ENCODE measurements at places on chromosomes 11 and 22.

DNA sequence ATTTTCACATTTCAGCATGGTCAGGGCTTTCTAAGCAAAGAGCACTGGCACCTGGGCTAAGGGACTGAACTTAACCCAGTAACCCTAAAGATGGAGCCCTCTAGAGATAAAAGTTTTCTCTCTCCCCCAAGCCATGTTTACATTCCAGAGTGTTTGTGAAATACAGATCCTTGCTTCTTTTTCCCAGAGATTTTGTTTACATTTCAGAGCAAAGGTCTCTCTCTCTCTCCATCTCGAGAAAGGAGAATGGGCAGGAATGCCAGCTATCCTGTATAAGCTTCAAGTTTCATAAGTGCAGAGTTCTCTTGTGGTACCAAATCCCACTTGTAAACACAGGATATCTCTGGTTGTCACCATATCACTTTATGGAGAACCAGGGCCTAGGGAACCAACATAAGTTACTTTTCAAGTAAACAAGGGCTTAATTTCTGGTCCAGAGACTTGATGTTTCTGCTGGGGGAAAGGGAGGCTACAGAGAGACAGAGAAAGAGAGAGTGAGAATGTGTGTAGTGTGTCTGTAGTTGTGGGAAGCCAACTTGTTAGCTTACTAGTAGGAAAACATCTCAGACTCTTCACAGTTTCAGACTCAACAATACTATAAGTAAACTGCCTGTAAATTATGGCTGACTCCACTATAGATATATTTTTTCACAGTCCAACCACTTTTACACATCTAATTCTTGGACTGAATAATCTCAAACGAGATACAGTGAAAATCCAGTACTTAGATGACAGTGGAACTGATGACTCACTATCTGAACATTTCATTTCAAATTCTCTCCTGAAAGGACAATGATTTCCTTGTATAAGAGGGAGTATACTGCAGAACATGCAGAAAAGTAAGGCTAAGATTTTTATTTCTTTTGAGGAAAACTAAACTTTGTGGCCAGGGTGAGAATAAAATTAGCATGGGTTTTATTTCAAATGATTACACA lies 76.2 kb downstream of the ARHGAP32 start:
- DNase-seq: no peak

- peak; percentile 22 for DNase-seq
Measured at GRCh38 chr11:119320776-119321524, 4.0 kb upstream of the MCAM start.

- DNase-seq: no peak
Measured at GRCh38 chr11:100203789-100204188, 483.3 kb upstream of the ARHGAP42 start.

GRCh38 chr22:46086577-46087335 lies 63.6 kb upstream of the PPARA start:
- no peak for DNase-seq

DNA sequence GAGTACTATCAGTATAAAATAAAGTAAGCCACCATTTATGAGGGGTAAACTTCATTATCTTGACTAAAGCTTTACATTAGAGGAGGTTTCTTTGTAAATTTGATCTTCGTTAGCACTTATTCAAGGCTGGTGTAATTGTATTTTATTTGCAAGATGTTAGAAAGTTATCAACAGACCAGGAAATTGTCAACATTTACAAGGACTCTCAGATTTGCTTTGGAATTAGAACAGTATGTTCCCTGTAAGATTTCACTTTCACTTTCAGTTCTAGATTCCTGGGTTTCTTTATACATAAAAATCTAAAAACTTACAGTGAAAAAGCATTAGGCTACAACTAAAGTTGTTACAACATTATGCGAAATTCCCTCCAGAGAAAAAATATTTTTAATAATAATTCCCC lies 4.6 kb upstream of the BIRC3 start:
- no peak for DNase-seq

GRCh38 chr22:47206164-47206563 lies 443.7 kb downstream of the TBC1D22A start:
- DNase-seq: no peak
